Activated CD4-positive, alpha-beta T cell treated with anti-CD3 and anti-CD28 coated beads for 1 hour (primary cell): ENCODE measurements at places on chromosomes 2 and 18.

DNA sequence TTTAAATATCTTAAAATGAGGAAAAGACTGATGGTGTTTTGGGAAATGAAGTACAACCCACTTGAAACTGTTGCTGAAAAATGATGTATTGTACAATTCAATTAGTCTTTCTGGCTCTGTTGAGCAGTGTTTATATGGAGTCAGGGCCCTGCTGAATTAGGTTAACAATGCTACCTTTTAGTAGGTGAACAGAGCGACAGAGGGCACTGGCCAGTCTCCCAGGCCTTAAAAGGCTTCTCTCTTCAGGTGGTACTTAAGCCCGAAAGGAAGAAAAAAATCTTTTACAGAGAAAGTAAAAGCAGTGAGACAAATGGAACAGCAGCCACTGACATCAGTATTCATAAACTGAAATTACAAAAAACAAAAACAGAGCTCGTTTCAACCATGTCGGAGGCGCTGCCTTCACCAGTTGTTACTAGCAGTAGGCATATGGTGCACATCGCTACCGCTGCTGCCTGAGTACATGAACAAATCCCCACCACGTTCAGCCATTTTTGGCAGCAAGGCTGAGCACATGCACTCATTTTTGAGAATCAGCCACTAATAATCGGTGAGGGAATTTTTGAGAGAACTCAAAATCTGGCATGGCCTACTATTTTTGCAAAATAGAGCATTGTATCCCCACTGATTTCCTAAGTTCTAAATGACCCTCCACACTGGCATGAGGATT lies 91.8 kb downstream of the PLEKHM3 start:
- no peak for DNase-seq

DNA sequence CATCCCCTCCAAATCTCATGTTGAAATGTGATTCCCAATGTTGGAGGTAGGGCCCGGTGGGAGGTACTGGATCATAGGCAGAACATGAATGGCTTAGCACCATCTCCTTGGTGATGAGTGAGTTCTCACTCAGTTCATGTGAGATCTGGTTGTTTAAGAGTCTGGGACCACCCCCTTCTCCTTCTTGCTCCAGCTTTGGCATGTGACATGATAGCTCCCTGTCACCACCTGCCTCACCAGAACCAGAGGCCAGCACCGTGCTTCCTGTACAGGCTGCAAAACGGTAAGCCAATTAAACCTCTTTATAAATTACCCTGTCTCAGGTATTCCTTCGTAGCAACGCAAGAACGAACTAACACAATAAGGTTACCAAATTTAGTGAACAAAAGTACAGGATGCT lies 95.4 kb downstream of the ZBTB7C start:
- no peak for DNase-seq

DNA sequence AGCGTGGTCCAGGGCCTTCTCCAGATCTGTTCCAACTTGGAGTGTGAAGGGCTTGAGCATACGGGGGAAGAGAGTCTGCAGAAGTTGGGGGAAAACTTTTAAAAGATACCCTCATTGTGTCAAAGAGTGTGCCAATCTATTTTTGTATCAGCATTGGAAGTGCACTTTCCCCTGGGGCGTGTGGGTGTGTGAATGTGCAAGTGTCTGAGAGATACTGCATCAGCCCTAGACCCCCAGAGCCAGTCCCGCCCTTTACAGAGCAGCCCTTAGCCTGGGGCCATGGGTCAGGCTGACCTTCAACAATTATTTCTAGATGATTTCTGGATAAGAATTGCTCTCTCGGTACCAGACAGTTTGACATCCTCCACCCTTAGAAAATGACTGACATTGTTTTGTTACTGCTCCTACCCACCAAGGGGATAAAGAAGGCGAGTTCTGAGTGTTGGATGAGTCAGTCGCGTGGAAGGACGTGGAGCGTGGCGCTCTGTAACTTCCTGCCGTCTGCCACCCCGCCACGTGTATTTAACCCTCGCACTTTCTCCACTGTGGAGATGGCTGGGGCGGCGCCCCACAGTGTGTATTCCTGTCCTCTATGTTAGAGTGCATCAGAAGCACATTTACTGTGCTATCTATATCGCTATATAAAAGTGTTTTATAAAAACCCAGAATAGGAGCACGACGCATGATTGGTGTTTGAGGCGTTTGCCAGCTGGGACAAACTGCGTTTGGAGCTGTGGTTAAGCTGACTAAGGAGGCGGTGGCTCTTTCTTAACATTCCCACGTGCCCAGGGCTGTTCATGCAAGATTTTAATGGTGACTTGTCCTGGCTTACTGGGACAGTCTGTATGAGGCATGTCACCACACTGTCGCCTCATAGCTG lies 122.6 kb downstream of the CABLES1 start:
- no peak for DNase-seq

DNA sequence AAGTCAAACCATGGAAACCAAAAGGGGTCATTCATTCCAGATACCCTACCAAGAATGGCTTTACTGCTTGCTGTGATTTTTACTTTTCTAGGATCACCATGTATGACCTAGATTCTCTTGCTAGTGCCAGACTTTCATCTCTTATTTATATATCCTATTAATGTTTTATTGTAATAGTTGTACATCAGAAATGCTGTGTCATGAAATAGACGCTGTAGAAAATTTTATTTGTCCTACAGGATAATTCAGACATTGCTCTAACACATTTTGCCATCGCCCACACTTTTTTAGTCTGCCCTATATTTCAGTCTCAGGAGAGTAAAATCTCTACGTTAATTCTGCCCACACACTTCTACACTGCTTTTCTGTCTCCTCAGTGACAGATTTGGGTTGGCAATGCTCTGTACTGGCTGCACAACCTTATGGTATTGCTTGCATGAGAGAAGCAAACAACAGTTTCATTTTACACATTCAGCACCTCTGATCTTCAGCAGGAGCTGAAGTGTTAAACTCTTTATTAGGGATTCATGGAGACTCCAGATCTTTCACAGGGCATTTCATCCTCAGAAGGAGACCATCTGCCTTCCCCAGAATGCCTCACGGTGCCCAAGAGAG lies 871.8 kb upstream of the CHAC2 start:
- no peak for DNase-seq

DNA sequence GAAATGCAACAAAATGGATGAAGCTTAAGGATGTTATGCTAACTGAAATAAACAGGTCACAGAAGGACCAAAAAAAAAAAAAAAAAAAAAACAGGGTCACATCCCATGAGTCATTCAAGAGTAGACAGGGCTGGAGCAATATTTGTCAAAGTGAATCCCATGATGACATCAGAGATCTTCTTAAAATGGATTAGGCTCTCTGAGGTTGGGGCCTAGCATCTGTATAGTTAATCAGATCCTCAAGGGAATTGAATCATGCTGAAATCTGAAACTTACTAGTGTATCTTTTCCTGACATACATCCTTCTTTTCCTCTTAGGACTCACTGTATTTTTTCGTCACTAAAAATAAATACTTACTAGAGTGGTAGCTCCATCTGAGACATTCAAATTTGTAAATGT lies 380.6 kb upstream of the NXPH2 start:
- no peak for DNase-seq

DNA sequence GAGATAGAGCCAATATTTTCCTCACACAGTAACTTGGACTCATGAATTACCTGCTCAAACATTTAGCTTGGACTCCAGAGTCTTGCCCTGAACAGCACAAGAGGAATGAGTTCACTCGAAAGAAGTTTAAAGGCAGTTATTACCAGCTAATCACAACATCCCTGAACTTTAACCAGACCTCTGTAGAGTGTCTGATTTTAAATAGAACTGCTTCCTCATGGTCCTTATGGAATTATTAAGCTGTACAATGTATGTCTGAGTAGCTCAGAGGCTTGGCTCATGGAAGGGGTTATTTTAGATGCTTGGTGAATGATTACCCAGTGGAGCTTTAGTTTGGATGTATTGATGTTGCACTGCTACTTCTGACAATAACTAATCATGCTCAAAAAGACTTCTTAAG lies 183.1 kb downstream of the FMNL2 start:
- DNase-seq: no peak

DNA sequence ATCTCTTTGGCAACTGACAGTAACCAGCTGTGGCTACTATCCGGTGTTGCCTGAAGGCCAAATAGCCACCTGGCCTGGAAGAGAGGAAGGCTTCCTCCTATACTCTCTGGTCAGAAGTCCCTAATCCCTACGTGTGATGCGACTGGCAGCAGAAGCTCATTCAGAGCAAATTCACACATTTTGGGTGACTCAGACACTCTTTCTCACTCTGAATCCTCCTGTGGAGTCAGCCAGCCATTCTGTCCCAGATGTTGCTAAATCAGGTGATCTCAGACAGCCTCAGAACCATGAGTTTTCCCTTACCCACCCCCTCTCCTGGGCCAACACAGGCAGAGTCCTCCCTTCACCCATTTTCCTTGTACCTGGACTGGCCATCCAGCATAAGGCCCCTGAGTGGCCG lies 34.7 kb downstream of the CFAP53 start:
- no peak for DNase-seq

GRCh38 chr2:176080540-176081375 lies 3.0 kb downstream of the EVX2 start:
- DNase-seq: no peak

DNA sequence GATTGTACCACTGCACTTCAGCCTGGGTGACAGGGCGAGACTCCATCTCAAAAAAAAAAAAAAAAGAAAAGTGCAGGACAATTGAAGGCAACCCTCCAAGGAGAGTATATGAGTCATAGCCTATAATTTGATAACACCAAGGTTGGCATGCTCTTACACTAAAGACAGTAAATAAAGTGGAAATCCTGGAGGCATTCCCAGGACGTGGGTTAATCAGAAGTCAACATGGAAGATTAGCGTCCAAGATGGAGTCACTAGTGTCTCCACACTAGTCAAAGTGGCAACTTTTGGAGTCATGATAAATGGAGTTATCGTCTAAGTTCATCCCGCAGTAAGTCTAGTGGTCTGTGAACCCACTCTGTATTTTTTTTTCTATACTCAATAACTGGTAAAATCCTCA lies 21.2 kb upstream of the UGGT1 start:
- DNase-seq: no peak

DNA sequence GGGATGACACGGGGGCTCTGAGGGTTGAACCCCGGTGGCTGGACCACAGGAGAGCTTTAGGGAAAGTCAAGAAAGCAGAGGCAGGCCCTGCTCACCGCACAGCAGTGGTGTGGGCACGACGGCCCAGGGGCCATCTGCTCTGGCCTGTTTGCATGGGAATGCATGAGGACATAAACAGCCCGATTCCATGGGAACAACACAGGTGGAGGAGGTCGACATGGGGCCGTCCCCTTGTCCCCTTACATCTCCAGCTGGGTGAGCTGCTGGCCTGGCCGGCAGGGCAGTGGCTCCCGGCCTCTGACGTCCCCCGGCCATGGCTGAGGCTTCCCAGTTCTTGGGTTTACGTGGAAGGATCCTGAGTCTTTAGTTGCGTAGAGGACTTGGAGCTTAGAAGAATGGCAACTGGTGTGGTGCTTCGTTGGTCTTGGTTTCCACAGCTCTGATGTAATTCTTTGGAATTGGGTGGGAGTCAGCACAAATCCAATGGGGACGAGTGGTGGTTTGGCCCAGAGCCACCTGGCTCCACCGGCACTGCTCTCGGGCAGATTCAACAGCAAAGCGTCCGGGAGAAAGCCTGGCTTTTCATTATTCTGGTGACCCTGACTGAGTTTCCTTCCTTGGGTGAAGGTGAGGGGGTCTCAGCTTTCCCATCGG lies 98.3 kb upstream of the HDAC4 start:
- no peak for DNase-seq

- DNase-seq: no peak
Measured at GRCh38 chr2:85712336-85712735, 18.2 kb downstream of the GNLY start.

- DNase-seq: no peak
Measured at GRCh38 chr2:56705713-56706112, 521.9 kb downstream of the CCDC85A start.

DNA sequence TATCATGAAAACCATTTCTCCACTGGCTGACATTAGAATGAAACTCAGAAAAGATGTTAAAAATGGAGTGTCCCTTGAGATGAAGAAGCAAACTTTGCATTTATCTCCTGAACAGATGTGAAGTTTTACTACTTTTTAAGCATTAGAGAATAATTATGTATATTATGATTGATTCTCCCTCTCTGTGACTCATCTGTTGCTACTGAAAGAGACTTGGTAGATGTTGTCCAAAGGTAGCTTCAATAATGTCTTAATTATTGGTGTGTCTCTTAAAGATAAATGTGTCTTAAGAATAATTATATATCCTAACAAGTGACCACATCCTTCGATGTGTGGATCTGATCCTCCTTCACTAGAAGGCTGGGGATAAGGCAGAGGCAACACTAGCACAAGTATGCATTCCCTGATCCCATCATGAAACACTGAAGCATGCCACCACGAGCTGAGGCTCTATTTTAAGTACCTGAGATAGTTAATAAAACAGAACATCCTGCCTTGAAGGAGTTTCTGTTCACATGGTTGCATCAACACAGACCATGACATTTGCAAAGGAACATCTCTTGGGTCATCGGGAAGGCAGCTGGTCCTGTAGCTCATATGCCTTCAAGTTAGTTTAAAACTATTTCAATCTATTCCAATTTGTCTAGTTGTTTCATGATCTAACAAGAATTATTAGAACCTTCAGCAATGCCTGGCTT lies 15.5 kb downstream of the RND3 start:
- DNase-seq: no peak
